Panc1 (cell line): ENCODE measurements at places on chromosomes 16 and 17. TPM values are rescaled to one million over a fixed set of nuclear protein-coding genes. Genes with fewer than 3 reads are reported as not detected.

DNA sequence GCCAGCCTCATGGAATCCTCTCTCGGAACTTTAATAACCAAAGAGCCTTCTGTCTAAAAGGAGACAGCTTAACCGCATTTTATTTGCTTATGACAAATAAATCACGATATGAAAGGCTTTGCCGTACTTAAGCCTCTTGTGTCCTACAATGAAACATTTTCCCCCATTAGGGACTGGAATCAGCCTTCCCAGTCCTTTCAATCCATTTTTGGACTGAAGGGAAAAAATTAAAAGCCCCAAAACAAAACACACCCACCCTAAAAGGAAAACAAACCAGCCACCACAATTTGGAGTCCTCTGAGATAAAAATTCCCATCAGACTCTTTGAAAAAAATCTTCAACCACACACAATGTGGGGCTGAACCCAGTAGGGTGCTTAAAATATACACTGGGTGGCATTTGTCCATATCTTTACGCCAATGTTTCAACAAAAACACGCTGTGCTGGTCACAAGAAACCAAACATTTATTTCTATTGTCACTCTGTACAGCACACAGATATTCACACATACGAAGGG lies 3.0 kb downstream of the HOXB4 start:
- no peak for DNase-seq

DNA sequence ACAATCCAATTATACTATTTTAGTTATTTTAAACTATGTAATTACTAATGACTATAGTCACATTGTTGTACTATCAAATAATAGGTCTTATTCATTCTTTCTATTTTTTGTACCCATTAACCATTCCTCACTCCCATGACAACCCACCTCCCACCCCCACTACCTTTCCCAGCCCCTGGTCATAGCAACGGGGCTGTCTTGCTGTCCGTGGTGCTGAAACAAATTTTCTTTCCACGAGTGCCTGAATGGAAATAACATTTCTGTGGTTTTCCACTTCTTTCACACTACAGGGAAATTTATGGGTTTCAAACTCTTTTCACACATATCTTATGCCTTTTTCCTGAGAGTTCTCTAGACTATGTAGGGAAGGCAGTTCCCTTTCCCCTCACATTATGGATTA lies 326.6 kb downstream of the PHKB start:
- DNase-seq = no peak

DNA sequence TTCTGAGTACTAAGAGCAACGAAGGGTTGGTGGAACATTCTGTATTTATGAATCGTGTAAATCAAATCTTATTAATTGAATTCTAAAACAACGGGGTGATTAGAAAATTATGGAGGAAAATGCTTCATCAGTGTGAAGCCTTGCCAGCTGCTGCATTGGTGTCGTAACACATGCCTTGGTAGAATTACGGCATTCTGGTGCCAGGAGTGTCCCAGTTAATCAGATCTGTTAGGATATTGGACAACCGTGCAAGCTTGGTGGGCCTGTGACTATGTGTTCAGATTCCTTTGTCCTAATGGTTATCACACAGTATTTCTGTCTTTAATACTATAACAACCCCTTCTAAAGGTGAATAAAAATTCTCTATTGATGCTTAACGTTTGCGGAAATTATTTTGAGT lies 44.2 kb upstream of the TANC2 start:
- DNase-seq = no peak

DNA sequence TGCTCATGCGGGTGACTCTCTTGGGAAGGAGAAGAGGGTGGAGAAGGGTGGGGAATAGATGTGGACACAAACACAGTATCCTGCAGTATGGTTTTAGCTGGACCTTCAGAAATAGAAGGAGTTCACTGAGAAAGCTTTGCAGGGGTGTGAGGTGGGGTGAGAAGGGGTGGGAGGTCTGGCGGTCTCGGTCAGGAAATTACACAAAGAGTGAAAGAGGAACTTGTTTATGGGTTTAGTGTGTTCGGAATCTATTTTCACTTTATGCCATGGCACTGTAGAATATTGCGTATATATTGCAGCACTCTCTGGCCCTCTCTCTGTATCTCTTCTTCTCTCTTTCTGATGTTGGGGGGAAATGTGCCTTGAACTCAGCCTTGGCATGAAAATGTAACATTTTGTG lies 148.2 kb upstream of the GOT2 start:
- no peak for DNase-seq

GRCh38 chr16:57517397-57518367 lies 18.7 kb downstream of the CCDC102A start:
- DNase-seq = no peak

GRCh38 chr17:79707931-79708891 lies 22.5 kb upstream of the ENPP7 start:
- peak; percentile 7 for DNase-seq

- no peak for DNase-seq
These were observed 166.2 kb upstream of the RPL38 start for GRCh38 chr17:74037320-74037719.

- no peak for DNase-seq
These were observed 124.5 kb upstream of the ZFHX3 start for GRCh38 chr16:73172241-73172972.

- DNase-seq = peak; percentile 60
These were observed 749 bp downstream of the GRIN2A start for GRCh38 chr16:10181196-10182162.

- DNase-seq = no peak
These were observed 38.4 kb downstream of the EPN2 start for GRCh38 chr17:19275457-19276127.

DNA sequence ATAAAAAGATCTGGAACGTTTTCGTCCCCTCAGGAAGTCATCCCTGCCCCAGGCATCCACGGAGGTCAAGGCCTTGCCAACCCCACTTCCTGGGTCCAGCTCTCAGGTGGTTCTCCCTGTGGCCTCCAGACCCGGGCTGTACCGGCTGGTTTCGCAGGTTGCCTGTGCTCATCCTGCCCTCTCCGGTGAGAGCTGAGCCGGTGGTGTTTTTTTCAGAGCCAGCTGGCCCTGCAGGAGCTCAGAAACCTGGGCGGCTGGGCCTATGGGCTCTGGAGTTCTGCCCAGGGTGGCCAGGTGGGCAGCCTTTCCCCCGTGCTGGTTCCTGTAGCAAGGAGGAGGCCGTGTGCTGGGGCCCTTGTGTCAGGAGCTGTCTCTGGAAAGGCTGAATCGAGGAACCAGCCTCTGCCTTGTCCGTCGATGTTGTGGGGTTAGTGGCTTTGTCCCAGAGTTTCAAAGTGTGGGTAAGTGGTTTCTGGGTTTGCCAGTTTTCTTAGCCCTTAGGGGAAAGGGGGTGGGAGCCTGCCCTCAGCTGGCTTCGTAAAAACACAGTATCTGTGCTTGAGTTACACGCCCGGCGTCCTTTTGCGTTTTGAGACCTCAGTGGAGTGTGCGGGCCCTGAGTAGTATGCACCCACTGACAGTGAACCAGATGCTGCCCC lies 23.6 kb downstream of the C16orf90 start:
- DNase-seq = no peak

Gene TBC1D3D
- not detected for total RNA-seq
